Activated CD4-positive, alpha-beta T cell treated with anti-CD3 and anti-CD28 coated beads, Interleukin-2, amount 50 U/mL, for 4 hours (primary cell): ENCODE measurements at places on chromosomes 13 and 19.

DNA sequence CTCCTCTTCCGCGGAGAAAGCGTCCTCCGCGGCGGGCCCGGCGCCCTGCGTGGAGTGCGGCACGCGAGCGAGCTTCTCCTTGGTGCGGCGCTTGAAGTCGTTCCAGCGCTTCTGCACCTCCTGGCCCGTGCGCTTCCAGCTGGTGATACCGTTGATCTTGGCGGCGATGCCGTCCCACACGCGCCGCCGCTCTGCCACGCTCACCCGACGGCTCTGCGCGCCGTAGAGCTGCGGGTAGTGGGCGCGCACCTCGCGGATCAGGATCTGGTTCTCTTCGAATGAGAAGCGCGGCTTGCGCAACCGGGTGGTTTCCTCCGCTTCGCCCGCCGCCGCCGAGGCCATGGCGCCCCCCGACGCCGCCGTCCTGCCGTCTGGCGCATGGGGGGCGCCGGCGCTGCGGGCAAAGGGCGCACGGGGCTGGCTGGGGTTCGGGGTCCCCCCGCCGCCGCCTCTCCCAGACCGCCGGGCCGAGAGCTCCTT, 941 bp downstream of the MYPOP start:
- DNase-seq, result no peak

DNA sequence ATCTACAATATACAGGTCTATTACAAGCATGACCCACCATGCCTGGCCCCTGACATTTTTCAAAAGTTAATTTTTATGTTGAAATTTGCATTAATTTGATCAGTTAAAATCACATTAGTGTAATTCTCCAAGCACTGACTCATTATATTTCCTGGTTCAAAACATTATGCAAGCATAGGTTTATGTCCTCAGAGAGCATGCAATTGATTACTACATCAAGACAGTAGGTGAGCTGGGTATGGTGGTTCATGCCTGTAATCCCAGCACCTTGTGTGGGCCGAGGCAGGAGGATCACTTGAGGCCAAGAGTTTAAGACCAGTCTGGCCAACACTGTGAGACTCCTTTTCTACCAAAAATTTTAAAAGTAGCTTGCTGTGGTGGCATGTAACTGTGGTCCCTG, 248.8 kb upstream of the KLHL1 start:
- DNase-seq, result no peak

DNA sequence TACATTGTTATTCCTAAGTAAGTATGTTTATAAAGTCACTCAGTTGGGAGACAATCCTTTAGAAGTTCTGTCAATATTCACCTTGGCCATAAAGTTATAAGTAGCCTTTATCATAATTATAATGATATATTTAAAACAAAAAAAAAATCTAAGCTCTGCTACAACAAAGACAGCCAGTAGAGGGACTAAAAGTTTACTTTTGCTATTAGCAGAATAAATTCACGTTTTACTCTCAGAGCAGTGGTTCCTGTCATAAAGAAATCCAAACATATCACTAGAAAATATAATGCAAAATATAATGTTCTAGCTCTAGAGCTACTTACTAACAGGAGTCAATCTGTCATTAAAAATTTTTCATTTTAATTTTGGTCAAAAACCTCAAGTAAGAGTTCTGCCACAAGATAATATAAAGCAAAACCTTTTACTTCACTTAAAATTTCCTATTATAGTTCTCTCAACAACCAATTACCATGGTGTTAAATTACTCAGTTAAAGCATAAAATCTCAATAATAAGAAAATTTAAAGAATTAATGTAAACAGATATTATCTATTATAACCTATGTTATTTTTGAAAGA, 17.7 kb downstream of the INTS6 start:
- no peak for DNase-seq

DNA sequence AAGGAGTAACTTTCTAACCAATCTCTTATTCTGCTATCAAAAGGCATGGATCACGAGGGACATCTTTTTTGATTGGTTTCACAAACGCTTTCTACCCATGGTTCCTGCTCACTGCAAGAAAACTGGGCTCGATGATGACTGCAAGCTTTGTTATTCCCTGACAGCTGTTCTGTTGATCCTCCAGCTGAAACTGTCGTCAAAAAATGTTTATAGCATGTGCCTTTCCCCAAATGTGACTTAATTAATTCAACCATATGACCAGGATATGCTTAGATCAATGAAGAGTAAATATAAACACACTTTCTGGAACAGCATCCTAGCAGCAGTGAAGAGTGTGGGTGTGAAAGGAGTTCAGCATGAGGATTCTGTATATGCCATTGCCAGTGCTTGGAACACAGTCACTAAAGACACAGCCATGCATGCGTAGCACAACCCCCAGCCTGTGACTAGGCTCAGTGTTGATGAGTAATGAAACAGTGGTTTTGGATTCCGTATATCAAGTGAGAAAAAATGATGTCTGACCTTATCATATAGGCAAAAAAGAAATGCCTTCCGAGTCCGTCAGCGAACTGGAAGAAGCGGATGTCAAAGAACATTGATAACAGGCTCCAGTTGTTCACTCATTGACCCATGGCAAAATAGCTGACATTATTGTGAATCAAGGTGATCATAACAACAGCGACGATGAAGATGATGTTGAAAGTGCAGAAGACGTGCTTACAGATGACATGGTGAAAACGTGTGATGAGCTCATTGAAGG, 347.4 kb downstream of the FGF9 start:
- no peak for DNase-seq

DNA sequence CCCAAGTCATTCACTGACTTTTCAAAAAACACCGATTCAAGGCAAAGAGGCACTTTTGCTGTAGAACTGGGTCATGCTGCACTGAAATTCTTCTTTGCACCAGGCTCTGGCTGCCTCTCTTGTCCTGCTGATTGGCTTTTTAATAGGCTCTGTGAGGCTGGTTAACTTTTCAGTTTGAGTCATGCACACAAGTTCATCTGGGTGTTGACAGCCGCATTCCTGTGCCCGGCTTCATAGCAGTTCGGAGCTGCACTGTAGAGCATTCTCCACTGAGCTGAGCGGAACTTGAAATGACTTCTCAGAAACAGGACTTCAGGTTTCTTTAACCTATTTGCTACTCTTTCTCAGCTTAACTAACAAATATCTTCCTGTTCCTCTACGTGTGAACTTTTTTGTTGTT, 978.3 kb downstream of the UQCRFS1 start:
- no peak for DNase-seq

DNA sequence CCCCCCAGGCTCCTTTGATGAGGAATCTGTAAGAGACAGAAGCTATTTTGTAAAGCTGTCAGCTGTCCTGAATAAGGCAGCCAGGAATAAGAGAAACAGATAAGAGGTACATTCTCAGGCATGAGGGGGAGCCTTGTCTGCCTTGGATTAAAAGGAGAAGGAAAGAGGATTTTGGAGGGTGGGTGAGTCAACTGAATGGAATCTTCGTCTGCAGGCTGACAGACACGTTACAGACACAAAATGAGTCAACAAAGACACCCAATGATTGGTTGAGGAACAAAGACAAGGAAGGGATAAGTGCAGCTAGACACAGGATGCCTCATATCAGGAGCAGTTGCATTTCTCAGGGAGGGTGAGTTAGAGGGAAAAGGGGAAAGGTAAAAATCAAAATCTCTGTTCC, 162.5 kb downstream of the OLFM4 start:
- DNase-seq, result no peak

- DNase-seq, result no peak
Measured at GRCh38 chr19:33063356-33063752, 1.3 kb downstream of the RHPN2 start.

DNA sequence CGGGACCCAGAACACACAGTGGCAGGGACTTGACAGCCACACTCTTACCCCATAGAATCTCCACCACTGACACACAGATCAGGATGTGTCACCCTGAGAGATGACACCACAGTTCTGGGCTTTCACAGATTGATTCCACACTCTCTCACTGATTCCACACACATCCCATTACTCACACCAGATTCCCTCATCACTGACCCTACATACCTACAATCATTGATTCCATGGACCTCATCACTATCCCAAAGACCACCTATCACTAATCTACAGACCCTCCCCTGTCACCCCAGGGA, 57.6 kb upstream of the ZNF527 start:
- no peak for DNase-seq

GRCh38 chr13:27455331-27455855, 5.0 kb upstream of the MTIF3 start:
- DNase-seq, result no peak

DNA sequence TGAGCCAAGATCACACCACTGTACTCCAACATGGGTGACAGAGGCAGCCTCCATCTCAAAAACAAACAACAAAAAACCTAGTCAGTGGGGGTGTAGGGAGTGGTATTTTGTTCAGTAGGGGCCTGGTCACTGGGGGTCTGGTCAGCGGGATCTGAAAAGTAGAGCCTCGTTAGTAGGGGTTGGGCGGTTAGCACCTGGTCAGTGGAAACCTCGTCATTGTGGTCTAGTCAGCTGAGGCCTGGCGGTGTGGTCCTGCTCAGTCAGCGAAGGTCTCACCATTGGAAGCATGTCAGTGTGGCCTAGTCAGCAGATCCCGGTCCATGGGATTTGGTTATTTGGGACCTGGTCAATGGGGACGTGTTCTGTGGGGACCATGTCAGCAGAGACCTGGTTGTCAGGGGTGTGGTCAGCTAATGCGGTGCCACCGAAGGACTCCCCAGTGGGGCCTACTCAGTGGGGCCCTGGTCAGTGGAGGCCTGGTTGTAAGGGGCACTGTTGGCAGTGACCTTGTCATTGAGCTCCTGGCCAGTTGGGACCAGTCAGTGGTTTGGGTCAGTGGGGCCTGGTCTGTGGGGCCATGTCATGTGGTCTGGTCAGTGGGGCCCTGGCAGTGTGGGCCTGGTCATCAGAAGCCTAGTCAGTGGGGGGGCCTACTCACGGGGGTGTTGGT, 63.0 kb upstream of the TPM4 start:
- DNase-seq, result no peak

GRCh38 chr19:10118960-10119359, 739 bp downstream of the EIF3G start:
- DNase-seq, result no peak

GRCh38 chr19:3966051-3967017, 4.6 kb downstream of the DAPK3 start:
- no peak for DNase-seq

DNA sequence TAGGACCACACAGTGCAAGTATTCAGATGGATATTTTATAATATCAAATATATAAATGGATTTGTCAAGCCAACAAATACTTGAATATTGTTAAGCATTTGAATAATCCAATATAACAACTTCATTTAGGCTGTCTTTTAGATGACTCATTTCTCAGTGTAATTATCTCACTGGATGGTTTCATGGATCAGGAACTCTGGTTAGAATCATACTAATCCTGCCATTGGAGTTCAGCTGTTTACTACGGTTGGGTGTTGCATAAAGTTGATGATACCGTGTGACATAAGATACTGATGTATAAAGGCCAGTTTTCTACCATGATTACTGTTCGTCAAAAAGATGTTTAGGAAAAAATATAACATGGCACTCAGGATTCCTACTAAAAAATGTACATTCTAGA, 196.3 kb downstream of the TSHZ3 start:
- no peak for DNase-seq

DNA sequence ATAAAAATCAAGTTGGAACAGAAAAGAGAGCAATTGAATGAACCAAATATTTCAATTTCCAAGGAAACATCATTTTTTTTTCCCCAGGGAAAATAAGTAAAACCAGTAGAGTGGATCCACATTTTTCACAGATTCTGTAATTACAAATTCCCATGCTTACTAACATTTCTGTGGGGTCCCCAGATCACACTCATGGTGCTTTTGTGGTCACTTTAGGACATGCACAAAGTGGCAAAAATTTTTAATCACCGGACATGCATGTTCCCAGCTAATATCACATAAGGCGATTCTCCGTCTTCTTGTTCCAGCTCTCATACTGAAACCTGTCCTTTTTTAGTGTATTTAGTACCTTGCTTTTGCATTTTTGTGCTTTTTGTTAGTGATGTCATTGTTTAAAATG, 748.2 kb upstream of the SLITRK1 start:
- no peak for DNase-seq

- no peak for DNase-seq
Measured at GRCh38 chr13:112943309-112944125, 25.5 kb upstream of the MCF2L start.

DNA sequence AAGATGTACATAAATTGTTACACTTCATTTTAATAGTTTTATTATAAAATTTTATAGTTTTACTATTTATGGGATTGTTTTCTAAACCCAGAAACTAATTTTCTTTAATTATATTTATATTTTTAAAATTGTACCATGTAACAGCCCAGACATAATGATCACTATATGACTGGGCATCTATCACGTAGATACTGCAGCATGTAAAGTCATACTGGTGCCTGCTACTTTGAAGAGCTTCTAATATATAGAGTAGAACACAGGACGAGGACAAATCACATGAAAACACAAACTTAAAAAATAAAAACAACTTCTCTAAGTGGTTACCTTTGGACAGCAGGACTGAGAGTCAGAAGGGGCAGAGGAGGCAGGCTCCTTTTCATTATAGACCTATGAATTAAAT, 5.3 kb downstream of the ELF1 start:
- DNase-seq, result no peak

DNA sequence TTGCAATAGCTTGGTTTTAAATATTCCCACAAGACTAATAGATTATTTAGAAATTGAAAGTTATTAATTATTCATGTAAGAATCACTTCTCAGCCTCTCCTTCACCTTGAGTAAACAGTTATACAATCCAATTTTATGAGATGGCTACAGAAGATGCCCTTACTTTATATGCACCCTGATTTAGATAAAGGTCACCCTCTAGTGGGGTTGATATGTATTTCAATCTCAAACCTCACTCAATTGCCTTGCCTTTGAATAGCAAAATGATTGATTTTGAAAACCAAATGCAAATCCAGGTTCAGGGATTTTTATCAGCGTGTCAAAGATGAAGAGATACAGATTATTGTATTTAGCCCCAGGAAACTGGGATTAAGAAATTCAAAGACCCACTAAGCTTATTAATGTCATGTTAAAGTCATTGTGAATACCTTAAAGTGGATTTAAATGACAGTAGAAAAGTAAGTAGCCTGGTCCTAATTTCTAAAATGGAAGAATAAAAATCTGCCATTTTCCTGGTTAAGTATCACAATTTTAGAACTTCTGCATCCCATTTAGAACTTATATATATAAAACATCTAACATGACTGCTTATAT, 305.1 kb downstream of the ITGBL1 start:
- DNase-seq, result no peak

DNA sequence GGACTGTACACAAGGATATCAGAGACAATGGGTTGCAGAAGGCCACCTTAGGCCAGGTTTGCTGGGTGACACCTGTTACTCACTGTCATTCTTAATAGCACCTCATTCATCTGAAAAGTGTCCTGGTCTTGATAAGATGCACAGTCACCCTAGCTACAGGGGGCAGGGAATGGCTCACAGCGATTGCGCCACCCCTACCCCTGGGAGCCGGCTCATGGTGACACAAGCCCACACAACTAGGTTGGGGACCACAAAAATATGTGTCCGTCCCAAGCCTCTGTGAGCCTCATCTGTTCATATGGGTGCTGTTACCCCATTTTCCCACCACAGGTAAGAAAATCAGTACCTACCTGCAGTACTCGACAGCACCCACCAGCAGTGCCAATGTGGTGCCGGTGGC, 23.4 kb downstream of the MED26 start:
- no peak for DNase-seq

GRCh38 chr19:1522061-1522460, 1.8 kb upstream of the PLK5 start:
- DNase-seq, result no peak

GRCh38 chr19:9116547-9116946, 984 bp upstream of the OR7G1 start:
- no peak for DNase-seq

- DNase-seq, result no peak
Measured at GRCh38 chr13:49630580-49630979, 2.3 kb downstream of the ARL11 start.

- no peak for DNase-seq
Measured at GRCh38 chr19:32018014-32018413, 327.4 kb upstream of the ZNF507 start.
